ENCODE measurements at places on chromosomes 16 and 17. TPM values are rescaled to one million over a fixed set of nuclear protein-coding genes. Genes with fewer than 3 reads are reported as not detected.

The IRX5 gene
- 0.85 TPM for total RNA-seq

The KRTAP4-5 gene
- total RNA-seq, result not detected

The ZNF205 gene
- 15.3 TPM for total RNA-seq

The SLC12A3 gene
- total RNA-seq, result not detected

The LRRC75A gene
- not detected for total RNA-seq
